ENCODE measurements at places on chromosomes 4 and X.

GRCh38 chr4:129326571-129327460 is 230.9 kb downstream of the C4orf33 start:
- DNase-seq: no peak

- no peak for DNase-seq
These were observed at the start of gene DTHD1 for GRCh38 chr4:36281384-36282106. DTHD1 (plus strand) TSS chr4:36281616; CDS start chr4:36281759, 143 bp downstream.

GRCh38 chrX:46941341-46941740 is 29.1 kb downstream of the JADE3 start:
- DNase-seq: no peak

GRCh38 chr4:110088670-110089069 is 109.7 kb downstream of the ELOVL6 start:
- no peak for DNase-seq
